Activated naive CD4-positive, alpha-beta T cell treated with anti-CD3 and anti-CD28 coated beads, Interleukin-2, amount 50 U/mL, for 72 hours (primary cell): ENCODE measurements at places on chromosomes 4 and X. TPM values are rescaled to one million over a fixed set of nuclear protein-coding genes. Genes with fewer than 3 reads are reported as not detected.

Gene PNMA5
- not detected for total RNA-seq

Gene ARX
- not detected for total RNA-seq

Gene TEX13B
- not detected for total RNA-seq

Gene MAGED4B
- total RNA-seq = 2.9 TPM

Gene OTC
- not detected for total RNA-seq

Gene MAML3
- 1.0 TPM for total RNA-seq

Gene NIPAL1
- 1.3 TPM for total RNA-seq

Gene DCLK2
- not detected for total RNA-seq

Gene CASP6
- 23.7 TPM for total RNA-seq

Gene ANK2
- total RNA-seq = 5.4 TPM

Gene NOP14
- total RNA-seq = 77.1 TPM

Gene DIPK2B
- not detected for total RNA-seq

Gene ABLIM2
- total RNA-seq = 0.41 TPM

Gene AFM
- not detected for total RNA-seq

Gene EMCN
- not detected for total RNA-seq

Gene TMPRSS11B
- total RNA-seq = not detected

Gene F8A3
- 20.8 TPM for total RNA-seq

Gene RAB40AL
- total RNA-seq = 0.60 TPM

Gene RRH
- total RNA-seq = 0.32 TPM

Gene GPC4
- 0.27 TPM for total RNA-seq

Gene HHIP
- total RNA-seq = not detected

Gene HS6ST2
- total RNA-seq = 0.16 TPM

Gene TAF7L
- total RNA-seq = not detected

Gene STS
- total RNA-seq = 1.1 TPM
